Dermis blood vessel endothelial cell (primary cell): ENCODE measurements at places on chromosomes 3 and 15.

DNA sequence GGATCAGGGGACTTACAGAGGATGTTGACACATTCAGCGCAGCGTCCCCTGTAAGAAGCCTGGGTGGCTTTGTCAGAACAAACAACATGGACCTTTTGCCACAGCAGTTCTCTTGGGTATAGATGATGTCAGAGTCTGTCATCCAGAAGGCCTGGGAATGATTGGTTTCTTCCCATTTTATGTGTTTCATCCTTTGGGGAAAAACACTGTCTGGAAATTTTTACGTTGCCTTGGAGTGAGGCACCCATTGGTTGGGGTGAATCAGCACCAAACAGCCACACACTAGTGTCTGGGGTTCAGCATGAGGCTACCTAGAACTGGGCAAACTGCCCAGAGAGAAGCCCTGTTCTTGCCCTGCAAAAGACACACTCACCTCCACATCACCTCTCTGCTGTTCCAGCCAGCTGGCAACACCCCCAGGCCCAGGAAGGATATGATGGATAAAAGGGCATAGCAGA is 123.0 kb downstream of the FAM43A start:
- peak; percentile 43 for DNase-seq

GRCh38 chr3:140842984-140843649 is 98.5 kb upstream of the SLC25A36 start:
- DNase-seq, result no peak

DNA sequence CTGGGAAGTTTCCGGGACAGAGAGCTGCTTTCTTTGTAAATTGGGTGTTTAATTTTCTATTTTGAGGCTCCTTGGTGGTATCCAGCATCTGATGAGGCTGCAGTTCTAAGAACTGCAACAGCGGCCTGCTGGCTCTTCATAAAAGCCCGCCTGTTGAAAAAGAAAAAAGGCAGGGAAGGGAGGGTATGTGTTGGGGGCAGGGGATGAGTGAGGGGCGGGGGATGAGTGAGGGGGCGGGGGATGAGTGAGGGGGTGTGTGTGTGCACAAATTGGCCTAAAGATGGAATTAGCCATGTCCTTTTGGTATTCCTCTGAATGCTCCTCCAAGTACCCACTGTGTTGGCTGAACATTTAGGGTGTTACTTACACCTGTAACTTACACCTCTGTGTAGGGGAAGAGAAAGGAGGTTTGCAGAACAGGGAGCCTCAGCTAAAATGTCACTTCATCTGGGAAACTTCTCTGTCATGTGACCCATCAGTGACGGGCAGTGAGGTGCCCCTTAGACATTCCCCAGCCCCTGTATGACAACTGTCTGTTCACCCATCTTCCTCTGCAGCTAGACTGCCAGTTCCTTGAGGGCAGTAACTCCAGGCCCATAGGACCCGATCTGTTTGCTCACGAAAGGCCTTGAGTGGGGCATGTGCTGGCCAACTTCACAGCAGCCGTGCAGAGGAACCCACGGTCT is 57.6 kb downstream of the LRIG1 start:
- no peak for DNase-seq

- peak; percentile 86 for DNase-seq
These were observed 35.6 kb upstream of the GYG1 start for GRCh38 chr3:148955544-148956346.

GRCh38 chr3:129211772-129212171 is 28.1 kb upstream of the CNBP start:
- peak; percentile 77 for DNase-seq

- DNase-seq, result no peak
These were observed 267.7 kb downstream of the PTPRG start for GRCh38 chr3:61828880-61829721.

DNA sequence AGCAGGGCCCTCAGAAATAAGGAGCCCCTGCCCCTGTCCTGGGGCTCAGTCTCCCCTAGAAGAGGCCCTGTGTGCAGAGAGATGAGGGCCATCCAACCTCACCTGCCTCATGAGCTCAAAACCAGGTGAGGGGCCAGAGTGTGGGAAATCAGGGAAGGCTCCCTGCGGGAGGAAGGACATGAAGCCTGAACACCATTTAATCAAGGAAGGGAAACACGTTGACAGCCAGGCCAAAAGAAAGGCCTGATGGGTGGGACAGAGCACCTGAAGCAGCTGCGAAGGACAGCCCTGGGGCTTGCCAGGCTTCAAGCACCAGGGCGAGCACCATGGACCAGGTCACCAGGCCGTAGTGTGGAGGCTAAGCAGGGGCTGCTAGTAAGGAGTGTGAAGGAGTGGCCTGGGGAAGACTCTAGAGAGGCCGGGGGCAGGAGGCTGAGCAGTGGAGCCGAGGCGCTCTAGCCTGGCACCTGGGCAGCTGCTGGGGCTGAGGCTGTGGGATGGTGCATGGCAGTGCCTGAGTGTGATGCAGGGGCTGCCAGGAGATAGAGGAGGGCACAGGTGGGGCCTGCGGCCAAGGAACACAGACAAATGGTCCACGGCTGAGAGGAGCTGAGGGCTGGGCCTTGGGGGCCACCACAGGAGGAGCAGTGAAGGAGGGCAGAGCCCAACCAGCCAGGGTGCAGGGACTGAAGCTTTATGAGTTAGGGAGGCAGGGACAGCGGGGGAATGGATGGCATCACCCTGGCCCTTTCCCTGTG is 16.1 kb downstream of the ACAA1 start:
- no peak for DNase-seq

DNA sequence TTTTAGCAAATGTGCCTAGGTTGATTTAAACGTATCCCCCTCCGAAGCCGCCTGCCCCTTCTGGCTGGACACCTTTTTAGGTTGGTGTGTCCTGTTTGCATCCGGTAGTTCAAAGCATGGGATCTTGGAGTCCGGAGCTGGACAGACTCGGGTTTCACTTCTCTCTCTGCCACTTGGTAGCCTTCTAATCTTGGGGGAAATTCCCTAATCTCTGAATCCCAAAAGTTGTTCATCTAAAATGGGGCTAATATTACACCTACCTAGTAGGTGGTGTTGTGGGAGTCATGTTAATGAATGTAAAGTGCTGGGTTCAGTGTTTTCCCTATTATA is 760 bp downstream of the FANCI start:
- no peak for DNase-seq

DNA sequence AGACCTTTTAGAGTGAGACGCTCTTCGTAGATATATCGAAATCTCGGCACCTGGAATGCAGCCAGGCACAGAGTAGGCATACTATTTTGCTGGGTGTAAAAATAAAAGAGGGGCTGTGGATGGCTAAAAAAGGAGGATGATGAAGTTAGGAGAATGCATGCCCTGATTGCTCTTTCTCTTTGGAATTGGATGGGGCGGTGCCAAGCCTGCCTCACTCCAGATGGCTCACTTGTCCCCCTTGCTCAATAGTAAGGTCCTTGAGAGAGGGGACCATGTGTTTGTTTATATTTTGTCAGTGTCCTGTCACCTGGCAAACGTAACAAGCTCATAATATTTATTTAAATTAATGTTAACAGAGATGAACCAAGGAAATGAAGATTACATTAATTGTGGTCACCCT is 33.0 kb downstream of the SNRK start:
- DNase-seq, result no peak

DNA sequence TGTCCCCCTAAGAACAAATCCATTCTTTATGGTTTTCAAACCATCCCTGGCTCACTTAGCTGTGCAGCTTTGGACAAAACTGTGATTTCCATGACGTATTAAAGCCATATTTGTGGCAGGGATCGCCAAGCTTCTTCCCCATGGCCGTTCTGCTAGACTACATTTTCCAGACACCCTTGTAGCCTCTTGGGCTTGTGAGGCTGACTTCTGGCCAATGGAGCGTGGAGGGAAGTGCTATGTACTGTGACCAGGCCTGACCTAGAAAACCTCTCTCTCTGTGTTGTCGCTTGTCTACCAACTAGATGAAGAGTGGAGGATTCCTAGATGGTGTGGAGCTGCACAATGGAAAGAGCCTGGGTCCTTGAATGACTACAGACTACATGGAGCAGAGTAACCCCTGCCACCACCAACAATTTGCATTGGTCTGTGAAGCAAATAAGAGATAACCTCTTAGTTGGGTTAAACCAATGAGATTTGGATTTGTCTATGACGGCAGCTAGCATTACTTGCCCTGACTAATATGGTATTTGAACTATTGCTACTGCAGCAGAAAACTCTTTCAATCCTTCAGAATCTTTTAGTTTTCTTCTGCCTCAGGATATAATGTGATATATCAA is 22.1 kb upstream of the MGLL start:
- DNase-seq, result no peak

DNA sequence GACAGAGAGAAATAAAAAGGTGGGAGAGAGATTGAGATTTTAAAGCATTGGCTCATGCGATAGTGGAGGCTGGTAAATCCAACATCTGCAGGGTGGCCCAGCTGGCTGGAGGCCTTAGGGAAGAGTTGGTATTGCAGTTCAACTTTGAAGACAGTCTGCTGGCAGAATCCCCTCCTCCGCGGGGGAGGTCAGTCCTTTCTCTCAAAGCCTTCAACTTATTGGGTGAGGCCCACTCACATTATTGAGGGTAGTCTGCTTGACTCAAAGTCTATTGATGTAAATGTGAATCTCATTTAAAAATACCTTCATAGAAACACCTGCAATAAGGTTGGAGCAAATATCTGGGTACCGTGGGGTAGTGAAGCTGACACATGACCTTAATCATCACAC is 31.8 kb upstream of the PROK2 start:
- no peak for DNase-seq

DNA sequence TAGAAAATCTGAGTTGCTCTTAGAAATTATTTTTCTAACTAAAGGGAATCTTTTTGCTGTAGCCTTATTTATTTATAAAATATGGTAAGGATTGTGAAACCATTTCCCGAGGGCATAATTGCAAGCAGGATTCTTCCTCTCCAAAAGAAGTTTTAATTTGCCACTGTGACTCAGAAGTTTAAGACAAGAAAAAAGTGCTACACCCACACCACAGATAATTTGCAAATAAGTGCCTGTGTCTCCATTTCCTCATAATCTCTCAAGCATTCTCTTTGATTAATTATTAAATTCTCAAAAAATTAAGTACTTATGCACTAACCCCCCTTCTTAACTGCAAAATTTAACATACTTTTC is 43.6 kb downstream of the RASA2 start:
- peak; percentile 61 for DNase-seq

DNA sequence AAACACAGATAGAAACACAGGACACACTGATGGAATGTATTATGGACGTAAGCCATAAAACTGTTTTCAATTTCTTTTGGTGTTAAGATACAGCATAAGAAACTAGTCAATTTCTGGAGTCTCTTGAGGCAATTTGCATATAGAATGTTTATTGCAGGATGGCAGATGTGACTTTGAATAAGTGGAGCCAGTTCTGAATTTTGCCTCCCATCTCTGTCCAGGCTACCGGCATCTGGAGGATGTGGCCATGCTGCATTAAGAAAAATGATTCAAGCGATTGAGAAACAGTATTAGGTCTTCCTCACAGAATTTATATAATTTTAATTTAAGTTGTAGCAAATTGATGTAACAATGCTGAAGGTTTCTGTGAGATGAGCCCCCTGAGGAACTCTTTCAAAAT is 81.5 kb downstream of the CHST2 start:
- DNase-seq, result no peak

GRCh38 chr3:182786564-182787196 is 6.6 kb upstream of the ATP11B start:
- no peak for DNase-seq

GRCh38 chr3:134976948-134977347 is 181.9 kb downstream of the EPHB1 start:
- no peak for DNase-seq

- DNase-seq, result no peak
These were observed 109.1 kb downstream of the COL6A6 start for GRCh38 chr3:130626049-130626448.

GRCh38 chr3:61688307-61688984 is 127.1 kb downstream of the PTPRG start:
- no peak for DNase-seq

GRCh38 chr3:85567071-85567676 is 608.4 kb downstream of the CADM2 start:
- DNase-seq, result no peak

- no peak for DNase-seq
These were observed 33.9 kb downstream of the FEM1B start for GRCh38 chr15:68311464-68311835.

DNA sequence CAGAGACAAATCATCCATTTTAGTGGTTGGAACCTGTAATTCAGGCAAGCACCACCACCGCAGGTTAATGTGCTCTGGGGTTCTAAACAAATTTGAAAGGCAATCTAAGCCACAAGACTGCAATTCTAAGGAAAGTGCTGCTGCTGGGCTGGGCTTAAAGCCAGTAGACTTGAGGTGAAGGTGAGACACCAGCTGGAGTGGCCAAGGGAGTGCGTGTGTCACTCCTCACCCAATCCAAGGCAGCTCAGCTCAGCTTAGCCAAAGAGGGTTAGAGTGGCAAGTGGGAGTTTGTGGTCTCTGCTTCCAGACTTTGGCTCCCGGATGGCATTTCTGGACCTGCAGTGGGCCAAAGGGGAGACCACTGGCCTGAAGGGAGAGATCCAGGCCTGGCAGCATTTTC is 1655.6 kb downstream of the SI start:
- no peak for DNase-seq

DNA sequence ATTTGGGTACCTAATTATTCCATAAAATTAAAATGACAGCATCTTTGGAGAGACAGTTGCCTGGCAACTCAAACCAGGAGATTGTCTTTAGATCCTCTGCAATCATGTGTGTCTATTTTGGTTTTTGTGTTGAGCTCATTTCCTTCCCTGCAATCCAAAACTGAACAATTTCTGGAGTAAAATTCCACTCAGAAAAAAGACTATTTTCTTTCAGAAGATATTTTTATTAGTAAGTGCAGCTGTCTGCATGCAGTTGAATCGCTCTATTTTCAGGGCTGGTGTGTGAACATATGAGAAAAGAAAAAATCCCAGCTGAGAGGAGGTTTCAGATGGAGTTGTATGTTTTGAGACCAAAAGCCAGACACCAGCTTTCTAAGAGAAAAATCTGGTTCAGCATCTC is 41.9 kb upstream of the DYNC1LI1 start:
- DNase-seq, result no peak

- no peak for DNase-seq
These were observed 75.1 kb downstream of the ATP10A start for GRCh38 chr15:25787855-25788520.

DNA sequence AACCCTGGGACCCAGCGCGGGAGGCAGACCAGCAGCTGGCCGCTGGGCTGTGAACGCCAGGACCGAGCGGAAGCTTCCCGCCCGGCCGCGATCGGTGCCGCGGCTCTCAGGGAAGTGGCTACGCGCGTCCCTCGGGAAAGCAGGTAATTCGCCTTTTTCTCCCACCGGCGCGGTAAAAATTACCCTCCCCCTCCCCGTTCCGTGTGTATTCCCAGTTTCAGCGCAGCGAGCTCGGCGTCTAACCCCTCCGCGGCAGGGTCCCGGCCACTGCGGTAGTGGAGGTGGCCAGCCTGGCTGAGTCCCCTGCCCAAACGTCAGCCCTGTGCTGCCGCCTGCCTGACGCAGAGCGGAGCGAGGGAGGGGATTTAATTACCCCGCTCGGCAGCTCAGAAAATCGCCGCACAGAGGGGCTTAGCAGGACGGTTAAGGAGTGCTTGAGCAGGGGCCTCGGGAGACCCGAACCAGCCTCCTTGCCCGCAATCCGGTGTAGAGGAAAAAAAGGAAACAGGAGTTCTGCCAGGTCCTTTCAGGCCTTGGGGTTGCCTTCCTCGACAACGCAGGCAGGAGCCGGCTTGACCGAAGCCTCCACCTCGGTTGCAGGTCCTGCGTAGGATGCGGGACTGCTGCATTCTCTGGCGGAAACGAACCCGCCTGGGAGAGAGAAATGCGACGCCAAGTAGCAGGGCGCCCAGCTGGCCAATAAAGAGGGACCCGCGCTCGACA is 2.9 kb downstream of the GATA2 start:
- DNase-seq, result peak; percentile 73
